Activated CD8-positive, alpha-beta T cell treated with anti-CD3 and anti-CD28 coated beads for 36 hours (primary cell): ENCODE measurements at places on chromosomes 11 and 22. TPM values are rescaled to one million over a fixed set of nuclear protein-coding genes. Genes with fewer than 3 reads are reported as not detected.

CALCA gene
- not detected for total RNA-seq

POU2AF1 gene
- 4.5 TPM for total RNA-seq

SHANK2 gene
- total RNA-seq = not detected

TMEM121B gene
- 0.14 TPM for total RNA-seq

TRIM48 gene
- not detected for total RNA-seq
